ENCODE measurements at places on chromosomes 7 and 10. TPM values are rescaled to one million over a fixed set of nuclear protein-coding genes. Genes with fewer than 3 reads are reported as not detected.

DNA sequence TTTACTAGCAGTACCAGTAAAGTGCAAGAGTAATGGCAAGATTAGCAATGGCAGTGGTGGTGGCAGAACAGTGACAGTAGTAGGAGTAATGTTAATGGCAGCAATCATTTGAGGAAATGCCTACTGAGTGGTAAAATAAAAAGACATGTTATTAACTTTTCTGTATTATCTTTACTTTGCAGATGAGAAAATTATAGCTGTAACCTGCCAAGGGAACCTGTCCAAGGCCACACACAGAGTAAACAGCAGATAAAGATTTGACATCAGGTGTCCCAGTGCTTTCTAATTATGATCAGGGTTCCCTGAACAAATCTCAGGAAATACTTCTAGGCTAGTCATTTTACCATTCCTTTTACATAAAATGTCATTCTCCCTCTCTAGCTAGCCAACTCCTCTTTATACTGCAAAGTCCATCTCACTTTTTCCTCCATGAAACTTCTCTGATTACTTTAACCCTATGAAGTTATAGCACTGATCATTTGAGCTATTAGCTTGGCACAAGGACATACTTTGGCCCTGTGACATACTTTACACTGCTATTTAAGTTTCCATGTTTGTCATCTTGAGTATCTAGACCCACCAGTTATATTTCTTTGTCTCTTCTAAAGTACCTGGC is 219.1 kb downstream of the TAX1BP1 start:
- no peaks in the 10 kb centered on the region for H3K36me3 ChIP-seq
- no peak overlapping the region for H3K27ac ChIP-seq
- no peak for DNase-seq
- no peak overlapping the region for H3K4me3 ChIP-seq

DNA sequence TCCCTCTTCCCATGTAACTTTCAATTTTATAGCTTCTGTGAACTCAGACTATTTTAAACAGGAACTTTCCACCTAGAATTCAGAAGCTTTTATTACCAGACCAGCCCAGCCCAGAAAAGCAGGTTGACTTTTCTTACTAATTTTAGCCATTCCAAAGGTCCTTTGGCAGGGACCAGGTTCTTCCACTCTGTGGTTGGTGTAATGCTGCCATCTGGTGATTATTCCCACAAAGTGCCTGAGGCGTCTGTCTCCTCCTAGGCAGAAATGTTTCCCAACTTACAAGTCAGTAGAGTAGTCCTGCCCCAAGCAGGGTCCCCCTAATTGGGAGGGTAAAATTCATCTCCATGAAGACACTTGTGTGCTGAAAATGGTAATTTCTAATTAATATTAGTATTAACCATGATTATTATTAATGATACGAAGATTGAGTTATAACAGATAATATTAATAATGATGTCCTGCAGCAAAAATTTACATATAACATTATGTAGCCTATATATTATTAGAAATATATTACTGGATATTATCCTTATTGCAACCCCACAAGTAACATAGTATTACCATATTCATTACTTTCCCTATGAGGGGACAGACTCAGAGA is 53.0 kb upstream of the PPP1R17 start:
- peak; percentile 74 for DNase-seq
- no peak overlapping the region for H3K4me3 ChIP-seq
- H3K27ac ChIP-seq = no peak overlapping the region
- no peaks in the 10 kb centered on the region for H3K4me1 ChIP-seq
- H3K36me3 ChIP-seq = no peaks in the 10 kb centered on the region
- H3K27me3 ChIP-seq = no peaks in the 10 kb centered on the region

GRCh38 chr7:33610918-33611317 is 294.4 kb upstream of the BMPER start:
- DNase-seq = no peak
- H3K36me3 ChIP-seq = no peaks in the 10 kb centered on the region
- no peak overlapping the region for H3K27ac ChIP-seq
- no peaks in the 10 kb centered on the region for H3K27me3 ChIP-seq
- no peak overlapping the region for H3K4me3 ChIP-seq

- no peaks in the 10 kb centered on the region for H3K4me1 ChIP-seq
- H3K36me3 ChIP-seq = no peaks in the 10 kb centered on the region
- no peaks in the 10 kb centered on the region for H3K27me3 ChIP-seq
Measured at GRCh38 chr7:31569528-31569927, 55.6 kb downstream of the ITPRID1 start.

DNA sequence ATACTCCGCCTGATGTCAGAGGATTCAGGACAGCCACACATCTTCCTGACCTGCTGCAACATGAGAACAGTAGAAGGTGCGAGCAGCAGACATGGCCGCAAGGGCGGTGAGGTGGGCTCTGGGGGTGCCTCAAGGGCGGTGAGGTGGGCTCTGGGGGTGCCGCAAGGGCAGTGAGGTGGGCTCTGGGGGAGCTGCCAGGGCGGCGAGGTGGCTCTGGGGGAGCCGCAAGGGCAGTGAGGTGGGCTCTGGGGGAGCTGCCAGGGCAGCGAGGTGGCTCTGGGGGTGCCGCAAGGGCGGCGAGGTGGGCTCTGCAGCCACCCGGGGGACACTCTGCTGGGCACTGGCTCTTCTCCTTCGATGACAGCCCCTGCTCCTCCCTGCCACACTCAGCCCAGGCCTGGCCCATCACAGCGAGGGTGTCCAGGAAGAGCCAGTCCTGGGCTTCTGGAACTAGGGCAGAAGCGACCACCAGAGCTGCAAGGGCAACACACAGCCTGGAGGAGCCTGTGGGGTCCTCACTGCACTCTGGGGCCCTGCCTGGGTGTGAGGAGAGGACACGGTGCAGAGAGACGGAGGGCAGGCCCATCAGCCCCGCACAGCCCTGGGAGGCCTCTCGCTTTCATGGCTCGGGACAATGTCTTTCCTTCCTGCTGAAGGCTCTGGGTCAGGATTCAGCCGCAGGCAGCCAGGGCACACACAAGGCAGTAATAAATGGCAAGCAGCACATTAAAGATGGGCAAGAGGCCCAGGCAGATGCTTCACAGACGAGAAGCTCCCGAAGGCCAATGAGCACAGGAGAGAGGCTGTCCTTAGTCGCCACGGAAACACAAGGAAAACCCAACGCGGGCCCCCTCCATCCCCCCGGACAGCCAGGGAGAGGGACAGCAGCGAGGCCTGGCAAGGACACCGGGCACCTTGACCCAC is 42.5 kb downstream of the STK32C start:
- no peaks in the 10 kb centered on the region for H3K4me1 ChIP-seq
- no peak overlapping the region for H3K27ac ChIP-seq
- no peak for DNase-seq
- no peaks in the 10 kb centered on the region for H3K36me3 ChIP-seq
- H3K4me3 ChIP-seq = no peak overlapping the region

The ANKRD2 gene
- total RNA-seq = not detected

- no peaks in the 10 kb centered on the region for H3K4me1 ChIP-seq
- H3K4me3 ChIP-seq = no peak overlapping the region
- DNase-seq = no peak
- no peaks in the 10 kb centered on the region for H3K36me3 ChIP-seq
- no peaks in the 10 kb centered on the region for H3K27me3 ChIP-seq
Measured at GRCh38 chr7:34759477-34760125, 101.6 kb downstream of the NPSR1 start.

DNA sequence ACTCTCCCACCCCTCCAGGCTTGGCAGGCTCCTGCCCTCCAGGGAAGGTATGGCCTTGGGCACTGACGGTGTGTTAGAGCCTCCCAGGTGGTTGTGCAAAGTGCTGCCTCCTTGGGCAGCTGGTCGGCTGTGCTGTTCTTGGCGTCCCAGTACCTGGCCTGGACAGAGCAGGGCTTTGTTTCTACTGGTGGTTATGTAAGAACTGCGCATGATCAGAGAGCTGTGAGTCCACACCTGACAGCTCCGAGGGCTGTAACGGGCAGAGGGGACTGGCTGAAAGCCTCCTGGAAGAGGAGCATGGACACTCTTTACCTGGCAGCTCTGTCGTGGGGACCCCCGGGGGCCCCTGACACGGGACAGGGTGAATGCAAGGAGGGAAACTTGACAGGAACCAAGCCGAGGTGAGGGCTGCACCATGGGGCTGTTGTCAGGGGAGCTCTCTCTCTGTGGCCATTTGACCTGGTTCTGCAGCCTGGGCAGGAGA is 3.1 kb upstream of the SFRP5 start:
- H3K4me1 ChIP-seq = no peaks in the 10 kb centered on the region
- H3K36me3 ChIP-seq = no peaks in the 10 kb centered on the region
- peaks cover 3% of the 10 kb centered on the region for H3K27me3 ChIP-seq
- no peak overlapping the region for H3K27ac ChIP-seq
- no peak overlapping the region for H3K4me3 ChIP-seq
- DNase-seq = no peak

- H3K27ac ChIP-seq = no peak overlapping the region
- H3K27me3 ChIP-seq = no peaks in the 10 kb centered on the region
- DNase-seq = no peak
Measured at GRCh38 chr10:126170776-126171175, 217.5 kb downstream of the ADAM12 start.

The BUB3 gene
- total RNA-seq = 51.1 TPM

DNA sequence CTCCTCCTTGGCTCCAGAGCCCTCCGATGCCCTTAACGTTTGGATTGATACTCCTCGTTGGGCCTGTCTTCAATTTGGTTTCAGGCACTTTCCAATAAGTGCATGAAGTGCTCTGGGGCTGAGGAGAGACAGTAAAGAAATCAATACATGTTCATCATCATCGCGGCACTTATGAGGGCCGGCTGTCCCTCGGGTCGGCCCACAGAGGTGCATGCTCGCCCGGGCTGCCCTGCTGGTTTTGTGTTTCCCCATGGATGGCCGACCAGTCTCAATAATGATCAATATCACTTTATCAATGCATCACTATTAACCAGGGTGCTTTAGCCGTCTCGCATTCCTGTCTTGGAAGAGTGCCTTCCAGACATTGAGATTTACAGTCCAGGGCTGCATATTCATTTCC is 154.2 kb downstream of the EBF3 start:
- H3K4me3 ChIP-seq = no peak overlapping the region
- no peaks in the 10 kb centered on the region for H3K4me1 ChIP-seq
- no peaks in the 10 kb centered on the region for H3K27me3 ChIP-seq
- no peak overlapping the region for H3K27ac ChIP-seq

The GHRHR gene
- total RNA-seq = not detected

The VIPR2 gene
- 0.53 TPM for total RNA-seq

- DNase-seq = no peak
- no peaks in the 10 kb centered on the region for H3K36me3 ChIP-seq
- no peak overlapping the region for H3K27ac ChIP-seq
- H3K4me3 ChIP-seq = no peak overlapping the region
- peaks cover 9% of the 10 kb centered on the region for H3K4me1 ChIP-seq
- H3K27me3 ChIP-seq = no peaks in the 10 kb centered on the region
Measured at GRCh38 chr7:90593205-90593604, 2.9 kb upstream of the CDK14 start.

Measured in Peyer's patch (tissue), 4 donors.